Prostate gland (tissue), 2 donors: ENCODE measurements at places on chromosomes 2 and 18. TPM values are rescaled to one million over a fixed set of nuclear protein-coding genes. Genes with fewer than 3 reads are reported as not detected.

- H3K4me3 ChIP-seq, result no peak overlapping the region
- no peaks in the 10 kb centered on the region for H3K36me3 ChIP-seq
- no peak for DNase-seq
These were observed 109.2 kb upstream of the COPS8 start for GRCh38 chr2:236976266-236977062.

- H3K27me3 ChIP-seq, result no peaks in the 10 kb centered on the region
- no peak overlapping the region for H3K4me3 ChIP-seq
- H3K27ac ChIP-seq, result no peak overlapping the region
- no peaks in the 10 kb centered on the region for H3K4me1 ChIP-seq
- no peaks in the 10 kb centered on the region for H3K36me3 ChIP-seq
These were observed 70.5 kb downstream of the CSRNP3 start for GRCh38 chr2:165539985-165540384.

The CFAP53 gene
- 4.7 TPM for total RNA-seq

The XDH gene
- total RNA-seq, result 2.5 TPM

The FOXD4L1 gene
- total RNA-seq, result not detected

The TRIM43 gene
- not detected for total RNA-seq
